ENCODE measurements at places on chromosomes 7 and 10.

- no peak for DNase-seq
Observed at GRCh38 chr10:109994711-109995577, 12.8 kb upstream of the ADD3 start.

GRCh38 chr10:29998142-29998808, 61.1 kb downstream of the JCAD start:
- peak; percentile 66 for DNase-seq

DNA sequence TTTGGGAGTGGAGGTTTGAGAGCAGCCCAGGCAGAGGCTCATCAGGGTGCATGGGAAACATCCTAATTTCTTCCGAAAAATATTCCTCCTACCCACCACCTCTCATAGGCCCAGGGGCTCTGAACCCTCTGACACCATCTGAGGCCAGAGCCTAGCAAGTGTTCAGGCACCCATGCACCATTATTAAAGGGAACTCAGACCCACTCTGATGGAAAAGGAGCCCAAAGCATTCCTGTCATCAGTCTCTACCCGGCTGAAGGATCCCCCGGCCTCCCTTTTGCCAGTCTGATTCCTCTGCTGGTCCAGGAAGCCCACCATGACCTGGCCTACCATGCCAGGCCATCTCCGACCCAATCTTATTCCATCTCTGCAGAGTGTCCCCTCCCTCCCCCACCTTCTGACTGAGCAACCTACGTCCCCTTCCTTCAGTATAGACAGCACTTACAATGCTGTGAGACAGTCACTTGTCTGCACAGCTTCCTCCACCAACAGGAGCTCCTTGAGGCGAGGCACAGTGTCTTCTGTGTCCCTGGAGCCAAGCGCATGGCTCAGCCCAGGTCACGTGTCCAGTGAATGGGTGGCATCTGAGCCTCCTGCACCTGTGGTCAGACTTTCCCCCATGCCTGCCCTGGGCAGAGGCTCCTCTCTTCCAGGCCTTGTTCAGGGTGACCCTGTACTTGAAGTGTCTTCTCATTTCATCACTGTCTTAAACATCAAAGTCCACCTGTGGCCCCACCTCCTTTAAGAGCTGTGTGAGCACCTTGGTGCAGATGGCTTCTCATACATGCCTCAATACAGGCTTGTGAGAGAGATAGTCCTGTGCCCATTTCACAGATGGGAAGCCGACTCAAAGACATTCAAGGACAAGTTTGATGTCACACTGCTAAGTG, 889 bp upstream of the GPR15LG start:
- no peak for DNase-seq

- no peak for DNase-seq
Observed at GRCh38 chr7:141511316-141511675, 39.9 kb upstream of the AGK start.

DNA sequence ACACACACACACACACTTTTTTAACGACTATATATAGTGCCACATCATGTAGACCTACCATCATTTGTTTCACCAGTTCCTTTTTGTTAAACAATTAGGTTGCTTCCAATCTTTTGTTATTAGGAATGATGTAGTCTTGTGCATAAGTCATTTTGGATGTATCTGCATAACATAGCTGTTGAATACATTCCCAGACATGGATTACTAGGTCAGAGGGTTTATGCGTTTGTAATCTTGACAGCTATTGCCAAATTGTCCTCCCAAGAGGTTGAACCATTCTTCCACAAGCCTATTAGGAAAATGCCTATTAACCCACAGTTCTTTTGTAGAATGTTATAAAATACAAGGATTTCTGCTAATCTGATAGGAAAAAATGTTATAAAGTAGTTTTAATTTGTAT, 87.3 kb downstream of the PALS2 start:
- DNase-seq: no peak

- DNase-seq: no peak
Observed at GRCh38 chr7:135233570-135233969, at the start of gene STRA8. TSS of gene STRA8 (plus strand) at chr7:135233838. CDS start at chr7:135240525, 6,687 bp downstream.

DNA sequence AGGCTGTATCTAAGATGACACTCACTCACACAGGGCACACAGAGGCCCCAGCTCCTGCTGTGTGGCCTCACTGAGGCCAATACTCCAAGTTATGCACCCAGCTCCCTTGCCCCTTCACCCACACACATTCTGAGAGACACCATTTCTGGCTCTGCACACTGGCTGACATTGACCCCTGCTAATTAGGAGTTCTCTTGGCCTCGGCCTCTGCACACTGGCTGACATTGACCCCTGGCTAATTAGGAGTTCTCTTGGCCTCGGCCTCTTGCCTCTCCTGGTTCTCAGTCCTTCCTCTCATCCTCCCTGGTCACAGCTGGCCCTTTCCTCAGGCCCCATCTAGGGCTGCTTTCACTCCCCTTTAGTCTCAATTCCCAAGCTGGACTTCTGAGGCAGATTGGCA, 97.3 kb downstream of the GRID1 start:
- DNase-seq: no peak

DNA sequence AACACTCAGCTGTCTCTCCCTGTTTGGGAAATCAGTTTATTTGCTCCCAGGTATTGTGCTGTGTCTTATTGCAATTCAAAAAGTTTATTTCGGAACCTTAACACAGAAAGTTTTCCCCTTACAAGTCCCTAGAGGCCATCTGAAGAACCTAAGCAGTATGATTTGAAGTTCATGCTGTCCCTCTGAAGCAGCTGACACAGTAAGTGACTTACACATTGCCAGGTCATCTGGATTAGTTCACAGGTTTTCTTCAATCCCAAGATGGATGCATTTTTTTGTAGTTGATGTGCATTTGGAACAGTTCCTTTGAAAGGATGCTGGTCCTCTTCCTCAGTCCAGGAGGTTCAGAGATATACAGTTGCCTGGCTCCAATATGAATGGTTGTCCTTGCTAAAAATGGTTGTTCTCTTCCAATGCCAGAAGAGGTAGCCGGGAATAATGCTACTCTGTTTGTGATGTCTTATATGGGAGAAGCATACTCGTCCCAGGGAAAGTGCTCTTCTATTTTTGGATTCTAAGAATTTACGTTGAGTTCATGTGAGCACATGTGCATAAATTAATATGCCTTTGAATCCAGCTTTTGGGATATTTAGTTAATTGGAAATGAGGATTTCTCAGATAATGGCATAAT, 183.5 kb upstream of the PHYHIPL start:
- no peak for DNase-seq

- no peak for DNase-seq
Observed at GRCh38 chr10:79254333-79255006, 92.8 kb upstream of the PPIF start.

DNA sequence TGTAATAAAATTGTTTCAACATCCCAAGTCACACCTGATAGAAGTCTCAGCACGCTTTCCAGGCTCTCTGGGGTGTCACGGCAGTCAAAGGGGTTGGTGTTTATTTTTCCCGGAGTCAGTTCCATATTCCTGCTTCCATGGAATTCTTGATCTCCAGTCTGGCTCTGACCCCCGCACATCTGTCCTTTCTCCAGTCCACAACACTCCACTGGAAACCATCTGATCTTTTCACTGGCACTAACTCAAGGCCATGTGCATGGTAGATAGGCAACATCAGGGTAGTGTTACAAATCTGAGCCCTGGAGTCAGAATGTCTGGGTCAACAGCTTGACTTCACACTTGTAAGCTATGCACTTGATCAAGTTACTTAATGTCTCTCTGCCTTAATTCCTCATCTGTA, 176.2 kb downstream of the WDR11 start:
- DNase-seq: no peak

DNA sequence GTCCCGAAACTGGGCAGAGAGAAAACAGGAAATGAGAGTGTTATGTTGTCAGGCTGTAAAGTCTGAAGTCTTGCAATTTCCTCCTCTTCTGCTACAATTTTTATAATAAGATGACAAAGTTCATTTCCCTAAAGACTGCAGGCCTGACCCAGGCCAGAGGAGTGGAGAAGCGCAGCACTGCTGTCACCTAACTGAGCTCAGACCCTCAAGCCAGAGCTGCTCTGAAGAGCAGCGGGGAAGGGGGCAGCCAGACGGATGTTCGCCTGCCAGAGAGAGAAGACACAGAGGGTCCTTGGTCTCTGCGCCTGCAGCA, 12.6 kb upstream of the AOAH start:
- no peak for DNase-seq

DNA sequence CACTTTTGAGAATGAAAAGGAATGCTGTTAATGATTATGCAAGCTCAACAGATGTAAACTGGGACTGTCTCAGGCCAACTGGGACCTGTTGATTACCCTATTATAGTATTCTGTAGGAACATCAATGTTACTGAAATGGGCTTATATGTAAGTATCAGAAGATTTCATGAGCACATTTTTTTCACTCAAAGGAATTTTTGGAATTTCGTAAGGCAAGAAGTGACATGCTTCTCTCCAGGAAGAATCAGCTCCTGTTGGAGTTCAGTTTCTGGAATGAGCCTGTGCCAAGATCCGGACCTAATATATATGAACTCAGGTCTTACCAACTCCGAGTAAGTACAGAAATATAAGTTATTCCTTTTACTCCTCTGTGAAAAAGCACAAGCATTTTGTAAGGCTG, 19.2 kb downstream of the NIPSNAP2 start:
- no peak for DNase-seq

- DNase-seq: no peak
Observed at GRCh38 chr7:12031638-12032037, 179.5 kb upstream of the TMEM106B start.

GRCh38 chr10:117865945-117866344, 180.8 kb downstream of the RAB11FIP2 start:
- DNase-seq: no peak

- no peak for DNase-seq
Observed at GRCh38 chr10:98402931-98403718, 11.9 kb downstream of the PYROXD2 start.

- DNase-seq: no peak
Observed at GRCh38 chr10:13648425-13648824, 61.7 kb downstream of the PRPF18 start.

DNA sequence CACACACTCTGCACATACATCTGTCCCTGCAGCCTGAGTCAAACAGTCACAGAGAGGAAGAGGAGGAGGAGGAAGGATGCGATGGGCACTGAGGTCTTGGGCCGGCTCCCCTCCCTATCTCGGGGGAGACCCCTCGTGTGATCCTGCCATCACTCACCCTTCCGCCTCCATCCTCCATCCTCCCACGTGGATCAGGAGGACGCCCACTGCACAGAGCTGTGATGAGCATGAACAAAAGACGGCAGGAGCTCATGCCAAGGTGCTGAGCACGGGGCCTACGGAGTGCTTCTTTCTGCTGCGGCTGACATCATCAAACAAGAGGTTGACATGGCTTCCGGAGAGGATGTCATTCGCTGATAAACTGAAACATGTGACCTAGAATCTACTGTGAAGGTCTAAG, 68.0 kb downstream of the DIP2C start:
- no peak for DNase-seq

- DNase-seq: no peak
Observed at GRCh38 chr10:74178042-74178791, 27.2 kb downstream of the ADK start.

DNA sequence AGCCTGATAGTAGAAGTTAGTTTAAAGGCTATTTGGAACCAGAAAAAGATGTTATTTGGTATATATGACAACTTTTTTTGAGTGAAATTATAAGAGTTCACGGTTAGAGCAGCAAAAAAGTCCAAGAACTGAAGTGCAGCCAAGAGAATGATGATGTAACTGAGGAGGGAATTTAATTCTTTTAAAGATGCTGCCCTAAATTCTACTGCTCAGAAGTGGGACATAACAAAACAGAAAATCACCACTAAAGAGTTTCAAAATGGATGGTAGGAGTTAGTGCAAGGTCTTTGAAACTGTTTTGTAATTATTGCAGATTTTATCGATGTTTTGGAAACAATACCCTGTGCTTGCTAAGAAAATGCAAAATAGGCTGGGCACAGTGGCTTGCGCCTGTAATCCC, 6.5 kb downstream of the SAMD8 start:
- no peak for DNase-seq

GRCh38 chr10:73819081-73819480, 7.7 kb upstream of the NDST2 start:
- no peak for DNase-seq

GRCh38 chr7:125279961-125280360, 350.3 kb upstream of the POT1 start:
- no peak for DNase-seq

DNA sequence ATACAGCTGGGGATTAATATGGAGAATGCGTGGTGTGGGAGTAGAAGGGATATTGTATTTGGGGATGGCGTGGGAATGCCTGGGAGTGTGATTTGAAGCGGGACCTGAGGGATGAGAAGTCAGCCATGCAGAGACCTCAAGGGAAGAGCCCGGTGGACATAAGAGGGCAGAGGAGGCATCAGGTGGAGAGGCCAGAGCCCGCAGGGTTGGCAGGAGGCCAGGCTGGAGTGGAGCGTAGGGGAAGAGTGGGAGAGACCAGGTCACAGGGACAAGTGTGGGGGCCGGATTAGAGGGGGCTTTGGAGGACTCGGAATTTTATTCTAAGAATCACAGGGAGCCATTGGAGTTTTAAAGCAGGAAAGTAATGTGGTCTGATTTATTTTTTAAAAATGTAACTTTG, 2.0 kb downstream of the NDUFB2 start:
- no peak for DNase-seq

GRCh38 chr10:25382029-25382810, 207.4 kb downstream of the GPR158 start:
- DNase-seq: no peak

DNA sequence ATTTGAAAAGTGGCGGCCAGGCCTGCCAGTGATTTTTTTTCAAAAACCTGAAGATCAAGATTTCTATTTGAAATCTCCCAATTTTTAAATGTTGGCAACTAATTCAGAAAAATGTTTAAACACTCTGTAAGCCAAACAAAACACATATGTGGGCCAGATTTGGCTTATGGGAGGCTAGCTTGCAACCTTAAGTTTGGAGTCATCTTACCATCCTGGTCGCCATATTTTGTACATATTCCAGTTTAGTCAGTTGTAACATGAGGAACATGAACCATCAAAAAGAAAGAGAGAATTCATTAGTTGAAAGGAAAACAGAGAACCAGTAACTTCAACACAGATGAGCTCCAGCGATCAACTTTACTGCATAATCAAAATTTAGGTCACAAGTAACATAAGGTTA, 115.4 kb downstream of the TMEM26 start:
- DNase-seq: no peak

DNA sequence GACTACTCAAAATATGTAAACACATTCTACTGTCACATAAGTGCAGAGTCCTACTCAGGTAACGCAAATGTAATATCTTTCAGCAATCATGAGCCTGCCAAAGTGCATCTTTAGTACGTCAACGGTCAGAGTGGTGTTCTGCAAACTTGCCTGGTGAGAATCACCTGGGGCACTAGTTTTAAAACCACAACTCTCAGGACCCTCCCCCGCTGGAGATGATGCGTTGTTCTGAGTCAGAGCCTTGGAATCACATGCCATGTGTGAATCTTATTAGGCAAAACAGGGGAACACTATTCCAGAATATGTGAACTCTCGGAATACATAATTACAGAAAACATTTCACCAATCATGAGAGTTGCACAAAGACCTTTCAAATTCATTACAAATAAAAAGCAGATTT, 115.7 kb downstream of the TPK1 start:
- DNase-seq: no peak

- no peak for DNase-seq
Observed at GRCh38 chr7:85285527-85285926, 98.7 kb upstream of the SEMA3D start.

GRCh38 chr7:125010540-125010939, 80.9 kb upstream of the POT1 start:
- no peak for DNase-seq

All from T-helper 9 cell (primary cell).